Frontal cortex (tissue), 4 donors: ENCODE measurements at places on chromosomes 12 and 14. TPM values are rescaled to one million over a fixed set of nuclear protein-coding genes. Genes with fewer than 3 reads are reported as not detected.

The DENND5B gene
- 41.6 TPM for total RNA-seq

The ZNF605 gene
- 18.8 TPM for total RNA-seq

The NOC4L gene
- total RNA-seq, result 9.0 TPM

The KCNH5 gene
- total RNA-seq, result 24.5 TPM

The FAM186B gene
- 0.41 TPM for total RNA-seq

The ERBB3 gene
- total RNA-seq, result 2.0 TPM

The USP44 gene
- 3.7 TPM for total RNA-seq

The SELPLG gene
- 1.2 TPM for total RNA-seq

The ANO6 gene
- total RNA-seq, result 9.4 TPM

The RNF212B gene
- not detected for total RNA-seq

The TAS2R31 gene
- 7.3 TPM for total RNA-seq

The TTC6 gene
- 0.41 TPM for total RNA-seq

The HSP90AA1 gene
- total RNA-seq, result 289 TPM

The GPR68 gene
- total RNA-seq, result 4.9 TPM

The NANOG gene
- total RNA-seq, result not detected

The IGFBP6 gene
- 9.0 TPM for total RNA-seq

The LYZ gene
- total RNA-seq, result 4.9 TPM
